ENCODE measurements at places on chromosomes 12 and 14.

GRCh38 chr14:98293576-98293975 is 978.4 kb downstream of the BCL11B start:
- DNase-seq, result no peak

GRCh38 chr12:106633451-106633823 is 50.6 kb downstream of the RFX4 start:
- no peak for DNase-seq

DNA sequence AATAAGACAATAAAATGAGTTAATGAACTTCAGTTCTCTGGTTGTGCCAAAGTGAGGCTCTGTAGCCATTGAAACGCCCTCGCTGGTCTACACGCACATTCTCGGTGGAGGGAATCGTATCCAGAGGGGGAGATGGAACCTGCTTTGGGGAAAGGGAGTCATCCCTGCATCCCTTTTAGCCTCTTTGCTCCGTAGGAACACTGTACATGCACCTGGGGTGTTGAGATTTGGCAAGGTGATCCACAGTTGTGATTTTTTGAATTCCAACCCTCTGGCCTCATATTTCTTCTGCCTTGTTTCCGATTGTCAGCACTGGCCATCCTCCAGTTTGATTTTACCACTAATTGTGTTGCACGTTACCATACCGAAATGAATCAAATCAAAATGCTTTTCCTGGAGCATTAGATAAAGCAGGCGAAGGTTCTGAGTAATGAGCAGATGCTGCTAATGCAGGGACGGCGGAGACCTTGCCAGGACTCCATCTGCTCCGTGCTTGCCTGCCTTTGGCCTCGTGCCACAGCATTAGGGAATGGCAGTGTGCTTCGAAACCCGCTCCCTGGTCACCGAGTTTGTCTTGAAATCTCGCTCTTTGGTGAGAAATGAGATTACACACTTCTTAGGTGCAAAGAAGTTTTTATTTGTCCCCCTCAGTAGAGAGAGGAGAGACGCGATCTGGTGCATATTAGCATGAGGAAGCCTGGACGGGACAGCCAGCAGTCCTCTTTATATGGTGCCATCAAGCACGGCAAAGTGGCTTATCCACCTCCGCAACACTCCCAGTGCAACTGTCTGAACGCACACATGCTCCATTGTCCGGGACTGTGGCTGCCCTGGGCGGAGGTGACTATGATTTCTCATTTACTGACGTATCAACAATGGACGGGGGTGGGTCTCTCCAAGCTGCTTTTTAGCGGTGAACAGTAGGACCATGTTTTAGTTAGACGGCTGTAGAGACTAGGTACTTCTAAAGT is 59.1 kb downstream of the FBXW8 start:
- DNase-seq, result no peak

GRCh38 chr12:119989731-119990381 is 820 bp downstream of the BICDL1 start:
- DNase-seq, result peak; percentile 84

DNA sequence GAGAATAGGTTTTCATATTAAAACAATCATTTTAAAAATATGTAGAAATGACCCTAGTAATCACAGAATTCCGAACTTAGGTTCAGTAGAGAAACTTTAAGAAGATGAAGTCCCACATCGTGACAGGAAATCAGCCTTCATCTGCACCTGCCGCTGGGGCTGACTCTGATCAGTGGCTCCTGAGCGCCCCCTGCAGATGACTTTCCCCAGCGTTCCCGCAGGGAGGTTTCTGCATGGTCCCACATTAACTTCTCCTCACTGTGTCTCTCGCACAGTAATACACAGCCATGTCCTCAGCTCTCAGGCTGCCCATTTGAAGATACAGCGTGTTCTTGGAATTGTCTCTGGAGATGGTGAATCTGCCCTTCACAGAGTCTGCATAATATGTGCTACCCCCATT is 1131.1 kb downstream of the TMEM121 start:
- peak; percentile 57 for DNase-seq
